ENCODE measurements at places on chromosomes 2 and 18.

- no peak for DNase-seq
Observed at GRCh38 chr2:110167326-110168000, 37.4 kb downstream of the NPHP1 start.

DNA sequence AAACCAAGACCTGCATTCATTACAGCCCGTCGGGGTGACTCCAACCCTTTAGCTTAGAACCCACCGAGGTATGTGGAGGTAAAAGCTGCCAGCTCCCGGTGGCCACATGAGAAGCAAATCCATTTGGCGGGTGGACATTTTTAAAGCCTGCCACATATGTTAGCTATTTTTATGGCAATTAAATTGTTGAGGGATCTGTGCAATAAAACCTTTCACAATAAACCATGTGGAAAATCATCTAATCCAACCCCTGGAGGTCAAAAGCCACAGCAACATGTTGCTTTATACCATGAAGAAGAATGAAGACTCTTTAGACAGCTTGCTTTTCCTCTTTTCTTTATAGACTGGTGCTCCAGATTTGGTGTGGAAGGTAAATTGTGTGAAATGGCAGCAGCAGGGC lies 176.3 kb downstream of the AGPS start:
- no peak for DNase-seq

GRCh38 chr18:49524349-49524748 lies 37.3 kb upstream of the C18orf32 start:
- DNase-seq = no peak

DNA sequence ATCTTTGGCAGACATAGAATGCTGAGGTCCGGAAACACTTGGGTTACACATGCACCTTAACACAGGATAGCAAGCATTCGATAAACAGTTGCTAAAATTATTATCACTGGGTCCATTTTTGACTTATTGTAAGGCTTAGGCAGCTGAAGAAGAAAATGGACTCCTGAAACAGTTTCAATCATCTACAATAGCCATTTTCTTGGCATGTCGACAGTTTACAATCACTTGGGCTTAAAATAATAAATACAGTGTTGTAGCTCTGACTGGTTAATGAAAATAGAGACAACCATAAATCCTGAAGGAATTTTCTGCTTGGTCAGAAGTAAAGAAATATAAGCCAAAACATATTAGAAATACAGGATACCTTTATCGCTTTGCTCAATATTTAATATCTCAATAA lies 169.2 kb downstream of the XIRP2 start:
- no peak for DNase-seq

DNA sequence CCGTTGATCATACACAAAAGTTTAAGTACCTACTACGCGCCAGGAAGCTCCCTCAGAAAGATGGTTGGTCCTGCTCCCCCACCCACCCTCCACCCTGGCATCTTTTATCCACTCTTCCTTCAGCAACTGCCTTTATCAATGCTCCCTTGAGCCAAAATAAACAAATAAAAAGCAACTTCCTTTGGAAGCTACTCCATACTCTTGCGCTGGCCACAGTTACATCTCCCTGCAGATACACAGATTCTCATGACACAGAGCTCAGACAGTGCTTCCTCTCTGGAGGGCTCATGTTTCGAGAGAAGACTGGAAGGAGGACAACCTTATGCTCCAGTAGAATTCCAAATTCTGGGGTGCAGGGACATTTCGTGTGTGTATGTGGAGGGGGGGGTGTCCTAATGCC lies 3.8 kb upstream of the STEAP3 start:
- DNase-seq = no peak

GRCh38 chr2:88265352-88266303 lies 95.5 kb downstream of the THNSL2 start:
- no peak for DNase-seq

GRCh38 chr2:226932443-226932842 lies 96.6 kb downstream of the RHBDD1 start:
- no peak for DNase-seq

DNA sequence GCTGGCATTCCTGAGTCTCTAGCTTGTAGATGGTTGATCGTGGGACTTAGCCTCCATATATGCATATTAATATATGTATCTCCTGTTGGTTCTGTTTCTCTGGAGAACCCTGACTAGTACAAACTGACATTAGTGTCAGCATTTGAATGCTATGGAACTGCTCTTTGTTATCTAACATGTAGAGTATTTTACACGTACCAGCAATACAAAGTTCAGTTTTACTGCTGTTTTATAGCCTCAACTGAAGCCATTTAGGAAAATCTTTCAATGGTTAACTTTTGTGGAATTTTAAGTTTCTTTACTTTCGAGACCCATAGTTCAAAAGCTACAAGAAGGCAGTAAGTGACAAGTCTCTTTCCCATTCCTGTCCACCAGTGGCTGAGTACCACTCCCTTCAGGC lies 418.4 kb downstream of the NUP35 start:
- DNase-seq = no peak

- no peak for DNase-seq
Observed at GRCh38 chr2:221444106-221444505, 128.0 kb downstream of the EPHA4 start.

- no peak for DNase-seq
Observed at GRCh38 chr2:195238826-195239225, 418.2 kb upstream of the SLC39A10 start.

- DNase-seq = no peak
Observed at GRCh38 chr2:84234103-84234502, 225.0 kb downstream of the SUCLG1 start.

- no peak for DNase-seq
Observed at GRCh38 chr2:15890936-15891905, 49.1 kb upstream of the MYCN start.

DNA sequence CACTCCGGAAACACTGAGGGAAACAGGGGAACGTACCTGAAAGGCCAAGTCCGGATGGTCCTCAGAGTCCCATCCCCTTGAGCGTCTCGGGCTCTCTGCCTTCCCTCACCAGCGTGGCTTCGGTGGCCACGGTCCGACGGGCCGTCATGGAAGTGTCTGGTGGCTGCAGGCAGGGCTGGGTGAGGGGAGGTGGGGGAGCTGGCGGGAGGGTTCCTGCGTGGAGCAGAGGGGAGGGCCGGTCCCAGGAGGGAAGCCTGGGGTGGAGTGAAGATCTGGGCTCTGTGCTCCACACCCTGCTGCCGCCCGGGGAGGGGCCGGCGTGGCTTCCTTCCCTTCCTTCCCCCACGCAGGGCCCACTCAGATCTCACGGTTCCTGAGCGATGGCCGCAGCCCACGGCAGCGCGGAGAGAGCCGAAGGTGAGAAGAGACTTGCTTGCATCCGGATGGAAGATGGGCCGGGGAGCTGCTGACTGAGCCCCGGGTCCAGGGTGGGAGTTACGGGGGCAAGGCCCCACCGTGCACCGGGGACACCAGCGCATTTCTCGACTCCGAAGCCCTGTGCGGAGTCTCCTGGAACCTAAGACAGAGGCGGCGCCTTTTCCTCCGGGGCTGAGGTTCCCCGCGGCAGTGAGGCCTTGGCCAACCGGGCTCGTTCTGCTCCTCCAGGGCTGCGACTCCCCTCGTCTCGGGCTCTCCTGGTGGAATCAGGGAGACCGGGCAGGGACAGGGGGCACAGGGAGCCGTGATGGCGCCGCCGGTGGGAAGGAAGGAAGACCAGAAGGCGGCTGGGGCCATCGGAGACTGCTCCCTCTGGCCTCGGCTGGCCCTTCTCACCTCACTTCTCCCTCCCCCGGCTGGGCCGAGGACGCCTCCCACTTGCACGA lies 49.1 kb downstream of the KCNF1 start:
- DNase-seq = no peak

- DNase-seq = no peak
Observed at GRCh38 chr2:74513605-74514367, 464 bp upstream of the TLX2 start.

DNA sequence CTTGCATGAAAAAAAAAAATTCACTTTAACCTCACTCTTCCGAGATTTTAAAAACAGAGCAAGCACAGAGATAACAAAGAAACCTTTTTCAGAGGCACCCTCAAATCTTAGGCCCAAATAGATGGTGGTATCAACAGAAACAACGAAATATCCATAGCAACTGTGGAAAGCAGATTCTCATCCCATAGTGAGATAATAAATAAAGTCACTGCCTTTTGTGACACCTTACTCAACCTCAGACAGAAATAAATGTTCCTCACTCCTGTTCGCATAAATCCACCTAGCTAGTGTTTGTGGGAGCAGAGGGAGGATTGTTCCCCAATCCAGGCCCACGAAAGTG lies 60.9 kb upstream of the RTN4 start:
- DNase-seq = no peak
